ENCODE measurements at places on chromosomes 11 and 22. TPM values are rescaled to one million over a fixed set of nuclear protein-coding genes. Genes with fewer than 3 reads are reported as not detected.

Gene SHISAL1
- not detected for total RNA-seq

DNA sequence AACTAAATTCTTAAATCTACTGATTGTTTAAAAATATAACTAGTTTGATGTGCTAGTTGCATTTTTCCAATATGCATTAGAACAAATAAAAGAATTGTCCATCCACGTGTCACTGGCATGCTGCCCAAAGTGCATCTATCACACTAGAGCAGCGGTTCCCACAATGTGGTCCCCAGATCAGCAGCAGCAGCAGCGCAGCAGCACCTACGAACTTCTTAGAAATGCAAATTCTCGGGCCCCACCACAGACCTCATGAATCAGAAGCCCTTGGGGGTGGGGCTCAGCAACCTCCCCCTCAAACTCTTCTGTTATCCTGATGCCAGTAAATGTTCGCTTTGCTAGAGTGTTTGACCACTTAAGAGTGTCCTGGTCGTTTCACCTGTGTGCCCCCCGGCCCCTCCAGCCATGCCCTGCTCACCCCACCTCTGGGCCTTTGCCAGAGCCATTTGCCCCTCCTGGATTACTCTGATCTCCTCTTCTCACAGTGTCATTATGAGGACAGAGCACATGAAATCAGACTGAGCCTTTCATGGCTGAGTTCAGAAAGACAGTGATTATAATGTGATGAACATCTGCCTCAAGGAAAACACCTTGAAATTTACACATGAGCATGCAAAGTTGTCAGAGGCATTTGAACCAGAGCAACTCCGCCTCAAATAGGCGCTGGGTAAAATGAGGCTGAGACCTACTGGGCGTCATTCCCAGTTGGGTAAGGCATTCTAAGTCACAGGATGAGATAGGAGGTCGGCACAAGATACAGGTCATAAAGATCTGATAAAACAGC is 12.6 kb upstream of the VSIG10L2 start:
- H3K4me3 ChIP-seq = no peak overlapping the region
- no peaks in the 10 kb centered on the region for H3K36me3 ChIP-seq
- no peak for DNase-seq
- no peaks in the 10 kb centered on the region for H3K4me1 ChIP-seq
- H3K27ac ChIP-seq = no peak overlapping the region
- no peaks in the 10 kb centered on the region for H3K27me3 ChIP-seq

GRCh38 chr11:10317776-10318526 is 13.1 kb downstream of the ADM start:
- no peaks in the 10 kb centered on the region for H3K27me3 ChIP-seq
- DNase-seq = no peak
- no peak overlapping the region for H3K27ac ChIP-seq
- no peak overlapping the region for H3K4me3 ChIP-seq
- H3K4me1 ChIP-seq = no peaks in the 10 kb centered on the region

DNA sequence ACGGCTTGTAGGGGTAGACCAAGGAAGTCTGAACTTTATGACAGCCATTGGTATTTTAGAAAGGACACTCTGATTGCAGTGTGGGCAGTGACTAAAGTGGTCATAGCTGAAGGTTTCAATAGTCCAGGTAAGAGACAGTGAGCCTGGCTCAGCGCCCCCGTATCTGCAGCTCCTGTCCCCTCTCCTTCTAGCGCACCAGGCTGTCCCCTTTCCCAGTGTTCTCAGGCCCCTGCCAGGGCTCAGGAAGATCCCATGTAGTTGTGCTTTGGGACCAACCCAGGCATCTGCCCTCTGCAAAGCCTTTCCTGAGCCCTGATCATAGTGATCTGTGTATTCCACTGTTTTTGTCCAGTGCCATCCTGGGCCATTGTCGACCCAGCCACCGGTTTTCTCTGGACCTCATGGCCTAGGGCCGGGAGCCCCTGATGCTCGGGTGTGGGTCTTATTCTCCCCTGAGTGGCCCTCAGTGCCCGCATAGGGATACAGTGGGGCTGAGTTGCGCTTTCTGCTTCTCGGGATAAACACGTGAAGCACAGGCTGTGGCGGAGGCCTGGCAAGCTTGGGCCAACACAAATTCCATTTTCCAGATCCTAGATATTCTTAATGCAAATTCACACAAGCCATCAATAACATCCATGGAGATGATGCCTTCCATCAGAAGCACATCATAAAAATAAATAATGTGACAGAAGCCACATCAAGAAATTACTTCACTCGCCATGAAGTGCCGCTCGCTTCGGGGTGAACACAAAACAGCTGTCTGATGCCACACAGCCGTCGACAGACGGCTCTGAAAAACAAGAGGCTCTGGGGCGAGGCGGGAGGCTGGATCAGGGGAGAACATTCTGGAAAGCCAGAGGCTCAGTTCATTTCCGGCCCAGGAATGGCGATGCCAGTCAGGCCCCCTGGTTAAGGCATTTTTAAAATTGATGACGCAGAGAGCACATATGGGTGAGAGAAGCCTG is 805.0 kb downstream of the TBC1D22A start:
- H3K4me1 ChIP-seq = no peaks in the 10 kb centered on the region
- no peaks in the 10 kb centered on the region for H3K27me3 ChIP-seq
- no peak overlapping the region for H3K27ac ChIP-seq
- H3K4me3 ChIP-seq = no peak overlapping the region
- H3K36me3 ChIP-seq = no peaks in the 10 kb centered on the region

DNA sequence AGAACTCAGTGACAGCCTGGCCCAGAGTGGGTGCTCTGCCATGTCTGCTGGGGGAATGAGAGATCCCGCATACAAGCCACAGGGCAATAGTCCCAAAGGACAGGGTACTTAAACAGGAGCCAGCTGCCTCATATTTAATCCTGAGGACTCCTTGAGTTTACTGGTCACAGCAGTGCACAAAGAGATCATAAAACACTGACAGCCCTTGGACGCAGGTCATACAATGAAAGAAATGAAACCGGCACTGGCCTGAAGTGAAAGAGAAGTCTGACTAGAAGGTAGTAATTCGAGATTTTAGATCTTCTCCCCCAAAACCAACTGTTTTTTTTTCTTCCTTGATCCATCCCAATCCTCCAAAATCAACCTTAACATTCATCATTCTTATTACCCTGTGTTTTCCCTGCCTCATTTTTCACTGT is 299.8 kb upstream of the SYN3 start:
- no peak overlapping the region for H3K27ac ChIP-seq
- no peak for DNase-seq
- no peaks in the 10 kb centered on the region for H3K36me3 ChIP-seq
- no peak overlapping the region for H3K4me3 ChIP-seq
- H3K27me3 ChIP-seq = no peaks in the 10 kb centered on the region

Gene NNMT
- total RNA-seq = not detected

Gene LRRC55
- total RNA-seq = not detected

DNA sequence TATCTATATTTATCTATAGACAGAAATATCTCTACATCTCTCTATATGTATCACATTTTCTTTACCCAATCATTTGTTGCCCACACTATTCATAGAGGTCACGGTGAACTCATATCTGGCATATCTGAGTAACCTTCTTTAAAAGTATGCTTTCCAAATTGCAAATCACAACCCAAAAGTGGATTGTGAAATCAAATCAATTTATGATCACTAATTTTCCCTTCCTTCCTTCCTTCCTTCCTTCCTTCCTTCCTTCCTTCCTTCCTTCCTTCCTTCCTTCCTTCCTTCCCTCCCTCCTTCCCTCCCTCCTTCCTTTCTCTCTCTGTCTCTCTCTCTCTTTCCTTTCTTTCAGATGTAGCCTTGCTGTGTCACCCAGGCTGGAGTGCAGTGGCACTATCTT is 448.0 kb upstream of the CCDC90B start:
- H3K27ac ChIP-seq = no peak overlapping the region
- no peaks in the 10 kb centered on the region for H3K36me3 ChIP-seq
- no peaks in the 10 kb centered on the region for H3K27me3 ChIP-seq
- no peaks in the 10 kb centered on the region for H3K4me1 ChIP-seq
- DNase-seq = no peak
- no peak overlapping the region for H3K4me3 ChIP-seq

Gene NAALADL1
- total RNA-seq = 13.3 TPM

Gene NRIP3
- 1.4 TPM for total RNA-seq

DNA sequence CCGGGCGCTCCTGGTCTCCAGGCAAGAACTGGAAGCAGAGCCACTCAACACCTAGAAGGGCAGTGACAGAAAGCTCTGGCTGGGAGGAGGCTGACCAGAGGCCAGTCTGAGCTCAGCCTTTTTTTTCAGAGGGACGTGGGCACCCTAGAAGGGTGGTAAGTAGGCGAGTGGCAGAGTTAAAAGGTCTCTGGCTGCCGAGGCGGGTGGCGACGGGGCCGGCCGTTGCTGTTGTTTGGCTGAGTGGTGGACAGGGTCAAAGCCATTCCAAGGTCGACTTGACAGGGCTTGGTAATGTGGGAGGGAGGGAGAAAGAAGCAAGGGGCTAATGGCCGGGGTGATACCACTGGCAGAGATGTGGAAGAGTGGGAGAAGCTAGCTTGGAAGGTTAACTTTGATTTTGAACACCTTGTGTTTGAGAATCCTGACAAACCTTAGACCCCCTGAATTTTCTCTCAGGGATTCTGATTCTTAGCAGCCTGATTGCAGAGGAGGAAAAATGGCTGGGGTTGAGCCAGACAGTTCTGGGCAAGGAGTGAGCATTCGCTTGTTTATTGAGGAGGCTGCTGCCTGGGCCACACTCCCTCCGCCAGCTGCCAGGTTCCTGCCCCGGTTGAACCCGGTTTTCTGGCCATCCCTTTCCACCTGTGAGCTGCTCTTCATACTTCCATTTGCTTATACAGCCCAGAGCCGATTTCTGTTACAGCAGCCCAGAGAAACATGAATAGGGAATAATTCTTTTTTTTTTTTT is 868 bp upstream of the SYCE3 start:
- no peaks in the 10 kb centered on the region for H3K36me3 ChIP-seq
- no peaks in the 10 kb centered on the region for H3K27me3 ChIP-seq
- no peak for DNase-seq
- H3K4me1 ChIP-seq = no peaks in the 10 kb centered on the region
- peak overlapping the region; percentile 29 for H3K27ac ChIP-seq

Gene NAP1L4
- 280 TPM for total RNA-seq

Gene PAX6
- total RNA-seq = not detected

Gene MCM5
- total RNA-seq = 287 TPM

GRCh38 chr11:100709233-100709957 is 22.3 kb downstream of the ARHGAP42 start:
- DNase-seq = no peak
- H3K4me3 ChIP-seq = no peak overlapping the region
- no peak overlapping the region for H3K27ac ChIP-seq
- H3K36me3 ChIP-seq = no peaks in the 10 kb centered on the region
- H3K4me1 ChIP-seq = no peaks in the 10 kb centered on the region

- peak overlapping the region; percentile 70 for H3K4me3 ChIP-seq
- H3K36me3 ChIP-seq = no peaks in the 10 kb centered on the region
- no peak overlapping the region for H3K27ac ChIP-seq
Measured at GRCh38 chr22:31754813-31755212, 994 bp downstream of the DEPDC5 start.

Gene EMSY
- total RNA-seq = 28.8 TPM

DNA sequence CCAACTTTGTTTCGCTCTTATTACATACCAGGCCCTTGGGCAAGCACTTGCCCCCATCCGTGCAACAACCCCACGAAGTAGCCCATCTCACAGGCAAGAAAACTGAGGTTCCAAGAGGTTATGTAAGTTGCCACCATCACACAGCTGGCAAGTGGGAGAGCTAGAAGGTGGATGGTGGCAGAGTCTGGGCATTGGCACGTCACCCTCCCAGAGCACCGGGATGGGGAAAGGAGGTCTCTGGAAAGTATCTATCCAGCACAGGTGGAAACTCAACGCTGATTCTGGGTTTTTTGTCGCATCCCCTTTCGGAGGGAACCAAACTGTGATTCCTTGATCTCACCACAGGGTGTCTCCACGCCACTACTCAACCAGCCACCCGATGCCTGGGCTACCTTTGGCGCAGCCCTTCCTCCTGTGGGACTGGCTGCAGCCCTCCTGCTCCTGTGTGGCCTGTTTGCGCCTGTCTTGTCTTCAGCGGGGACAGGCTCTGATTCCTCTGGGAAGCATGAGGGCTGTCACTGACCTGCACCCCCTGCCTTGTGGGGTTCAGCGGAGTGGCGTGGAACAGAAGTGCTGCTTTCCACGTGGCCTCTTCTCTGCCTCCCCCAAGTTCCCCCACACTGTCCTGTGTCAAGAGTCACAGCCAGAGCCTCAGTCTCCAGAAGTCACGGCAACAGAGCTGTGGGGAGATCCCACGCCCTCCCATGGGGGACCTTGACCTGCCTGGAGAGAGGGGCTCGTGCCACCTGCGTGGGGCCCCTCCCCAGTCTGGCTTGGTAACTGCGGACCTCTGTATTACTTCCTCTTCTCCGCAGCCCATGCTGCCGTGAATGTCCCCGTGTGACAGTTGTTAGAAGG is 34.4 kb upstream of the TRIM29 start:
- no peak overlapping the region for H3K4me3 ChIP-seq
- H3K36me3 ChIP-seq = no peaks in the 10 kb centered on the region
- H3K27ac ChIP-seq = no peak overlapping the region
- peaks cover 44% of the 10 kb centered on the region for H3K27me3 ChIP-seq
- peaks cover 7% of the 10 kb centered on the region for H3K4me1 ChIP-seq

DNA sequence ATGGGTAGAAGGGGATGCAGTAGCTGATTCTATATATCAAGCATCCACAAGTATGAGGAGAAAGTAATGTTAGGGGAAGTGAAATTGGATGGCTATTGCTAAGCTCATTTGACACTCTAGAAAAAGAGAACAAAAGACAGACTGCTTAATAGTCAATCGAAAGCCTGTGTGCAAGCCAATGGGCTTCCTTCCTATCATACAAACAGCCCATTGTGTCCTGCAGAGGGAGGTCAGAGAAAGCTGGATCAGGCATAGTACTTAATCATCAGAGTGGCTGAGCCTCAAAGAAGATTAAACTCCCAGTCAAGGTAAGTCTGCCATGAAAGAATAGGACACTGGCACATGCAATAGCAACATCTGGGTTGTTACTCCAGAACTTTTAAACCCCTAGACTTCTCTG is 50.9 kb upstream of the PGR start:
- no peak overlapping the region for H3K27ac ChIP-seq
- no peak overlapping the region for H3K4me3 ChIP-seq
- no peaks in the 10 kb centered on the region for H3K36me3 ChIP-seq
- DNase-seq = no peak
- H3K27me3 ChIP-seq = no peaks in the 10 kb centered on the region
- H3K4me1 ChIP-seq = no peaks in the 10 kb centered on the region

- DNase-seq = no peak
- no peaks in the 10 kb centered on the region for H3K4me1 ChIP-seq
- no peak overlapping the region for H3K27ac ChIP-seq
- H3K27me3 ChIP-seq = no peaks in the 10 kb centered on the region
- H3K36me3 ChIP-seq = no peaks in the 10 kb centered on the region
Measured at GRCh38 chr11:33670250-33671011, 30.2 kb downstream of the C11orf91 start.

DNA sequence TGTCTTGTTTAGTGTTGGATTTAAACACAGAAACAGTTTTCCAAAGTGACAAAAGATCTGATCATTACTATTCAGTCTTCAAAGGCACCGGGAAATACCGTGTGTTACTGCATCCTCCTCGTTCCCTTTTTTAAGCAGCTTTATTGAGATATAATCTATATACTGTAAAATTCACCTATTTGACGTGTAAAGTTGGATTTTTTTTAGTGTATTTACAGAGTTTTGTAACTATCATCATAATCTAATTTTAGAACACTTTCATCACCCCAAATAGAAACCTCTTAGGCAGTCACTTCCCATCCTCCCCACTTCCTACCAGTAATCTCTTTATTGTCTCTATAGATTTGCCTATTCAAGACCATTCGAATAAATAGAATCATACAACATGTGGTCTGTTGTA is 1.4 kb downstream of the ANO5 start:
- no peak overlapping the region for H3K4me3 ChIP-seq
- DNase-seq = no peak
- H3K4me1 ChIP-seq = no peaks in the 10 kb centered on the region
- H3K27ac ChIP-seq = no peak overlapping the region
